ENCODE measurements at places on chromosomes 7 and 10. TPM values are rescaled to one million over a fixed set of nuclear protein-coding genes. Genes with fewer than 3 reads are reported as not detected.

GRCh38 chr10:10320956-10321355 is 696.7 kb upstream of the CELF2 start:
- H3K27ac ChIP-seq: no peak overlapping the region
- no peaks in the 10 kb centered on the region for H3K36me3 ChIP-seq
- no peaks in the 10 kb centered on the region for H3K27me3 ChIP-seq
- no peak overlapping the region for H3K4me3 ChIP-seq
- DNase-seq: no peak

DNA sequence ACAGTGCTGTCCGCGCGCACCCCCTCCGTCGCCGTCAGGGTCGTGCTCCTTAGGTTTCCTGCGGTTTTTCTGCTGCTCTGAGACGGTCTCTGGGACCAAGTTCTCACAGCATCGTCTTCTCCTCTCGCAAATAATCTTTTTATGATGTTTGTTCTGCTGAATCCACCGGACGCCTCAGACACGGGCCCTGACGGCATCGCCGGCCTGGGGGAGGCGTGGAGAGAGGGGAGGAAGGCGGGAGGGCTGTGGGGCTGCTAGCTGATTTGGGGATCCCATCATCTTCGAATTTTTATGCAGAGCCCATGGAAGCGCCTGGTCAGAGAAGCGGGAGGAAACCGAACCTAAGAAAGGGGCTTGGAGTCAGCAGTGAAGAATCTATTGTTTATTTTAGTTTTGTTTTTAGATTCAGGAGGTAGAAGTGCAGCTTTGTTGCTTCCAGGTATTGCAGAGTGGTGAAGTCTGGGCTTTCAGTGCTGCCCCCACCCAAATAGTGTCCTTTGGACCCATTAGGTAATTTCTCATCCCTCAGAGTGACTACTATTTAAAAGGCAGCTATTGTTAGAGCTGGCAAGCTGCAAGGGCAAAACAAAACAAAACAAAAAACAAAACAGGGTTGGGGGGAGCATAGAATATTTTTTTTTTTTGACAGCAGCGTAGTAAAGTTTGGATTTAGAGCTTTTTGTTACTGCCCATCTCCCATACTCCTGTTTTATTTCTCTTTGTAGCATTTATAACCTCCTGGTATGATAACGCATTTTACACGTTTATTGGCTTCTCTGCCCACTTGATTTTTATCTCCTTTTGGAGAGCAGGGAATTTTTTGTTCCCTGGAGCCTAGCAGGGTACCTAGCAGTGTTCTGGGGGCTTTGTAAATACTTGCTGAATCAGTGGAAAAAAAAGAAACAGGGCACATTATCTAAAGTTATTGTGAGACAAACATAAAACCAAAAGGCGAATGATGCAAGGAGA is 92.6 kb downstream of the SPAG6 start:
- peak overlapping the region; percentile 82 for H3K4me3 ChIP-seq
- peaks cover 36% of the 10 kb centered on the region for H3K4me1 ChIP-seq
- H3K27ac ChIP-seq: peak overlapping the region; percentile 48
- DNase-seq: no peak
- H3K36me3 ChIP-seq: no peaks in the 10 kb centered on the region

DNA sequence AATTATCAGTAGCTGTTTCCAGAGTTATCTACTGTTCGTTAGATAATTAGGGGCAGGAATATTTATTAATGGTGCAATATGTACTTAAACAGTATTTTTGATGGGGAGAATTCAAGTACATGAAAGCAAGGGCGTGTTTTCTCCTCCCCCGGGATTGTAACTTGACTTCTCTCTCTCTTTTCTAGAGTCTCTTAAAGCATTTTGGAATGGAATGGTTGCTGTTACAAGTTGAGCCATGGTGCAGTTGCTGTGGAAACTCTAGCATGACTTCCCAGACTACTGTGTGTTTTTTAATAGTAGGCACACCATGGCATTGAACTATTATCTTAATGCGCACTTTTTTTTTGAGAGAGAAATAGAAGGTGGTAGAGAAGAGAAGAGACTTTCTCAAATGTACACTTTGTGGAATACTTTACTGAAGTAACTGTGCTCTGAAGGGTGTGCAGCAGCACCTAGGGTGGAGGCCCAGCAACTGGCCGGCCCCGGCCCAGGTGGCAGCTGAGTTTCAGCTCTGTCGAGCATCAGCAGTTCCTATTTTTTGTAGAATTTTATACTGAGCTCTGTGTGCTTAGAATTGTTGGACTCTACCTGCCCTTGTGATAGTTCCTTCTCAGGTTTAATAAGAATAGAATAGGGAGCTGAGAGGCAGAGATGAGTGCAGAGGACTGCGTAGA is 64.4 kb downstream of the CCNY start:
- no peaks in the 10 kb centered on the region for H3K27me3 ChIP-seq
- H3K27ac ChIP-seq: no peak overlapping the region
- no peak for DNase-seq
- no peaks in the 10 kb centered on the region for H3K4me1 ChIP-seq
- no peaks in the 10 kb centered on the region for H3K36me3 ChIP-seq
- no peak overlapping the region for H3K4me3 ChIP-seq

- no peaks in the 10 kb centered on the region for H3K36me3 ChIP-seq
- no peak overlapping the region for H3K4me3 ChIP-seq
- no peak overlapping the region for H3K27ac ChIP-seq
- H3K4me1 ChIP-seq: no peaks in the 10 kb centered on the region
These were observed 247.3 kb downstream of the SEMA3A start for GRCh38 chr7:83947260-83947659.

Gene NUTM2D
- total RNA-seq: 1.1 TPM

Gene LIPJ
- total RNA-seq: not detected

Measured in PC-9 (cell line).